ENCODE measurements at places on chromosomes 7 and 10. TPM values are rescaled to one million over a fixed set of nuclear protein-coding genes. Genes with fewer than 3 reads are reported as not detected.

Gene CPA4
- 63.8 TPM for total RNA-seq

DNA sequence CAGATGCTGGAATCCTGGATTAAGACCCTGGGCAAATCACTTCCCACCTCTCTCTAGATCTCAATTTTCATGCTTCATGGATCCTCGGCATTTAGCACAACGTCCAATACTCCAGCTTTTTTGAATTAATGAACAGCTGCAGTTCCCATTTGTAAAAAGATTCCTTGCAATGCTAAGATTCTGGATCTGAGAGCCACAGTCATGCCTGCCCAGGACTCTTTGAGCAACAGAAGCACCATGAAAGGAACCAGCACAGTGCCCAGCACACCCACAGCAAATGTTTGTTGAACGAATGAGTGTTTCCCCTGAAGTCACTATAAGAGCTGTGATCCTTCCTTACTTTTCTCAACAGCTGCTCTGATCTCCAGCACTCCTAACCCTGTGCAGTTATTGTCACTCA lies 20.8 kb upstream of the DDIT4 start:
- DNase-seq = peak; percentile 86

Gene CNPY1
- 0.10 TPM for total RNA-seq

DNA sequence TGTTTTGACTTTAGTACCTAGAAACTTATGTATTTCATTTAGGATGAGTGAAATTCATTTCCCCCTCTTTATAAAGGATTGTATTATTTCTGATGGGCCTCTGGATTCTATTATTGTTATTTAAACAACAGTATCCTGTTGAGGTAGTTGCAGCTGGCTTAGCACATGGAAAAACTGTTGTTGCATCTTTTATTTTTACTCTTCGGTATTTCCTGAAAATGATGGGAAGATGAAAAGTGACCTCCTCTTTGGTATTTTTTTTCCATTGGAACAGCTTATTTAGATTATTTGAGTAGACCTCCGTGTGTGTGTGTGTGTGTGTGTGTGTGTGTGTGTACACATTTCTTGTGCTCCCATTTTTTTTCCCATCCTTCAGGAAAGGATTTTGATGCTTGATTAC lies 129.8 kb downstream of the PRKG1 start:
- DNase-seq = peak; percentile 40

DNA sequence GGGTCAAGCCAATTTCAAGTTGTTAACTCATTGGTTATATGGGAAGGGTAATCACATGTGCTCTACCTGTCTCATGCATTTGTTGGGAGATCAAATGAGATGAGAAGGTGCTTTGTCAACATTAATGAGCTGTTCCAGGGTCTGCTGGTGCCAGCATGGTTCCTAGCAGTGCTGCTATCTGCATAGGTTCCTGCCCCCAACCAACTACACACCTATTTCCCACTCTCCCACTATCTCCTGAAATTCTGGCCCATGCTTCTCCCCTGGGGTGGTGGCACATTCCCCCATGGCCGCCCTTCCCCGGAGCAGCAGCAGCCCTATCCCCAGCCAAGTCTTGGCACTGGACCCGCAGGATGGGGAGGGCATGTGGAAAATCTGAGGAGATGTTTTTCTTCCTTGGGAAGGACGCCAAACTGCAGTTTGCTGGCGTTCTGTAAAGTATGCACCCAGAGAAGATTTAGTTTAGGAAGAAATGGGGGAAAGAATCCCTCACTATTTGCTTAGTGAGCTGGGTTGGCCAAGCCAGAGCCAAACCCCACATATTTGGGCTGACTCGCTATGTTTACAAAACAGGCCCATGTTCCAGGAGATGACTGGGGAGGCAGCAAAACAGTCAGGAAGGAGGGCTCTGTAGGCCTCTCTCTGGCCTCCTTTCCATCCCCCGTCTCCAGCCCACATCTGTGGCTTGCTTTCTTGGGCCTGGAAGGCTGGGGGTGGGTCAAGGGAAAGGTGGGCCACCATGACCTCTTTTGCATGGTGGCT lies 42.5 kb downstream of the PPP1R3C start:
- DNase-seq = peak; percentile 87

Gene MBL2
- not detected for total RNA-seq

Gene PGAM2
- 45.8 TPM for total RNA-seq

Gene IGF2BP3
- total RNA-seq = 44.8 TPM

- no peak for DNase-seq
Measured at GRCh38 chr7:133748443-133749407, 378.4 kb upstream of the LRGUK start.

- no peak for DNase-seq
Measured at GRCh38 chr7:46775776-46776175, 806.1 kb downstream of the TNS3 start.

GRCh38 chr10:308572-309085 lies 173.4 kb downstream of the ZMYND11 start:
- no peak for DNase-seq

- no peak for DNase-seq
Measured at GRCh38 chr7:999941-1000935, 17.3 kb downstream of the CYP2W1 start.

DNA sequence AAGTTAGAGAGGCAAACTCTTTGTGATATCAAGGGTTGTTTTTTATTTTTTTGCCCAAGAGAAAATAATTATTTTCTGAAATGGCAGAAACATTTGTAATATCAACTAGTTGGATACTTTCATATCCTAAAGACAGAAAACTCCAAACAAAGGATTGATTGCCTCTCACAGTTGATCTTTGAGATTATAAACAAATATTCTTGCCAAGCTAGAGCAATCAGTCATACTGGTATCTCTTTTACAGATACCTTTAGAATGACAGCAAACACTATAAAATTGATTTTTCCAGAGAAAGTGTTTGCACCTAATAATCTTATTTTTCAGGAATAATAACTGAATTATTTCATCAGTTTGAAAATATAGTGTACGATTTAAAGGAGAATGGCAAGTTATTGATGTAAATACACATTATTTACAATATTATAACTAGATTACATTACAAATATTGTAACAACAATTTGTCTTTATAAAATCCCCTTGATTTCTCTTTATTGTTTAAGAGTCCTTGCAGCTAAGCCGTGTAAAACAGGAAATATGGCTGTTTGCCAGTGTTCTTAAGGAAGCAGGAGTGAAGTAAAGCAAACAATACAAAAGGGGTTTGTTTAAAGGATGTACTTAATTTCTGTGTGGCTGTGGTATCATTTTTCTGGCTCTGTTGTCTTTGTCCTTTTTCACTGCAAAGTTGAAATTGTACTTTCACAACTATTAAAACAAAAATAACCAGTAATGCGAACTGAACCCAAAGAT lies 58.4 kb downstream of the MAPK8 start:
- DNase-seq = no peak

GRCh38 chr7:34552502-34552901 lies 105.5 kb upstream of the NPSR1 start:
- DNase-seq = no peak

GRCh38 chr10:33963729-33964128 lies 629.3 kb upstream of the NRP1 start:
- peak; percentile 55 for DNase-seq

- no peak for DNase-seq
Measured at GRCh38 chr10:132611026-132611910, 73.7 kb downstream of the INPP5A start.

GRCh38 chr10:86231796-86232560 lies 134.6 kb downstream of the GRID1 start:
- no peak for DNase-seq

DNA sequence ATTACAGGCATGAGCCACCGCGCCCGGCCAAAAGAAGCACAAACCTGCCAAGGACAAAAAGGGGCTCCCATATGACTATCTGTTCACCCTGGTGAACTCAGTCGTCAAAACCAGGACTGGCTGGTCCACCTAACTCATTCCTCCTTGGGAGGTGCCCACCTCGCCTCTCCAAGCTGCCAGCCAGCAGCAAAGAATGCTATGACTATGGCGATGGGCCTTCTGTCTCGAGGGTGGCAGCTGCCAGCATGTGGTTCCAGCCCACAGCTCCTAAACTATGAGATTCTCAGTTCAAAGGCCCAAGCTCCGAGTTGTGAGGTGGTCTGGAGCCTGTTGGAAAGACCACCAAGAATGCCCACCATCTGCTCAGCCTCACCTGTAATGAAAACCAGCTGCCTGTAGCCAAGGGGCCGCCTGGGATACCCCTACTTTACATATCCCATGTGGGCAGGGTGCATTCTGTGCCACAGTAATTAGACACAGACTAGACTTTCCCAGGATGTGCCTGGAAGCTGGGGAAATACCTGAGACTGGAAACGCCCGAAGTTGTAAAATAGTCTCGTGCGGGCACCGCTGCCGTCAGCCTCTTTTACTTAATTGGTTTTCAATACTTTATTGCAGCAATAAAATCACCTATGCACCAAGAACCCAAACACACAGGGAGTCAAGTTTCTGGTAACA lies 71.1 kb downstream of the ZRANB1 start:
- no peak for DNase-seq

GRCh38 chr10:48451969-48452878 lies 145.7 kb downstream of the MAPK8 start:
- no peak for DNase-seq

Gene C7orf57
- total RNA-seq = 0.10 TPM

Gene PAPSS2
- 7.2 TPM for total RNA-seq

DNA sequence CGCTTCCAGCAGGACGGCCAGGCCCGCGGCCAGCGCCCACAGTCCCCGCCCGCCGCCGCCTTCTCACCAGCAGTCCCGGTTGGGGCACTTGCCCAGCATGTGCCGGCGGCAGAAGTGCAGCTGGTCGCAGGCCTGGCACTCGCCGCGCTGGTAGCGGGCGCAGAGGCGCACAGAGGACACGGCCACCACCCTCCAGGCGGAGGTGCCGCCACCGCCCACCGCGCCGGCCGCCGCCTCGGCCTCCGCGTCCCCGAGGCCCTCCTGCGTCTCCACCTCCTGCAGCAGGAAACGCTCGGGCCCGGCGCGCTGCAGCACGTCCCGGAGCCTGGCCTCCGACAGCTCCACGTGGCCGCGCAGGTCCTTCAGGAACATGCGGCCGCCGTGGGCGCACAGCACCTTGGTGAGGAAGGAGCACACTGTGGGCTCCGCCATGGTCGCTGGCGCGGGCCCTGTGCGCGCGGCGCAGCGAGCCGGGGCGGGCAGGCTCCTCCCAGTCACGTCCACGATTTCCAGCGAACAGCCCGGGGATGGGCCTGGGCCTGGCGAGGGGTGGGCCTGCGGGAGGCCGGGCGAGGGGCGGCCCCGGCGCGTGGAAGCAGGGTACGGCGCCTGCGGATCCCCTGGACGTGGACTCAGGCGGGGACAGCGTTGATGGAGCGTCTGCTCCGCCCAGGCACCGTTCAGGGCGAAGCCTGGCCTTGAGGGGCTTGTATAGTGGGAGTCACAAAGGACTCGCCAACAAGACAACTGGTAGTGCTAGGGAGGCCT lies at the start of gene ZC3HAV1L:
Gene ZC3HAV1L (minus strand): TSS at position 457 of the 768 bp plus-strand sequence. CDS start 25 bp downstream, at position 432.
- DNase-seq = peak; percentile 67

Gene GPER1
- total RNA-seq = 1.6 TPM

DNA sequence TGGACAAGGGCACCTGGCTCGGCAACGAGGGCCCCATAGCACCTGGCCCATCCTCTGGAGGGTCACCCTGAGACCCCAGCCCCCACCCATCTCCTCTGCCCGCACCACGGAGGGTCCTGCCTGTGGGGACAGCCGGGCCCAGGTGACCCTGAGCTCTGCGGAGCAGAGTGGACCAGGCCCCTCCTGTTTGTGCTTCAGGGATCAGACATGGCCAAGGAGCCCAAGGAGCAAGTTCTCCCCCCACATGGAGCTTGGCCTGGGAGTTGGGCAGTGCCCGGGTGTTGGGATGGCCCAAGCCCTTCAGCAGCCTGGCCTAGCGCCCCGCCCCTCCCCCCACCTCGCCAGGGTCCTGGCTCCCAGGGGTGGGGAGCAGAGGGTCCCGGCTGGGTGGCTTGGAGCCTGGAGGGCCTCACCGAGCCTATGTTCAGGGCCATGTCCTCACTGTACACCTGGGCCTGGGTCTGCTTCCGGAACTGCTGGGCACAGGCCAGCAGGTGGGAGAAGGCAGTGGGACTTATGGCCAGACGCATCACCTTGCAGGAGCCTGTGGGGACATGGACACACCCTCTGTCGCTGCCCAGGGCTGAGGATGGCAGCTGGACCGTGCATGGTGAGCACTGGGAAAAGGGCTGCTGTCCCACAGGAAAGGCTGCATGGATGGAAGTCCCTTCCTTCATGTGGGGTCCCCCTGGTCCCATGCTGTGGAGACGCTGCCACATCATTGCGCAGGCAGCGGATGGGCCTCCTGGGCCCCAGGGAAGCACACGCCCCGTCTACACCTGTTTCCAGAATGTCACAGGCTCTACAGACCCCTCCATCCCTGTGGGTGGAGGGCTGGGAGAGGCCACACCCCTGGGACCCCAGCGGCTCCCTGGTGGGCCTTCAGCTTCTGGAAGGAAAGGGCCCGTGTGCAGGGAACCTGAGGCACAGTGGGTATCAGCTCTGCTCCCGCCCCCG lies 49.2 kb upstream of the NKX6-2 start:
- DNase-seq = no peak

DNA sequence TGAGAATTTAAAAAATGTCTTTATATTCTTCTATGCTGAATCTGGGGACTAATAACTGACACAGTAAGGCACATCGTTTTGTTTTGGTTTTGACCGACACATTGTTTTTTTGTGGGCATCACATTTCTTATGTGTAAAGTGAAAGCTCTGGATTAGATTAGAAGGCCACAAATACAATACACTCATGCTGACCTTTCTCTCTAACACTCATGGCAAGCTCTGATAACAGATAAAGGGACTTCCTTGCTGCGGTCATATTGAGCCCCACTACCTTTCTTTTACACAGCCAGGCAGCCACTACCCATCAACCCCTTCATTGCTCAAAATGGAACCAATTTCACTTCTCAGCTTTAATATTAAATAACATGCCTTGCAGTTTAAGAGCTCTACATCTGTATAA lies 26.0 kb downstream of the PPP1R3A start:
- no peak for DNase-seq

- no peak for DNase-seq
Measured at GRCh38 chr10:60139290-60139689, 232.9 kb upstream of the CCDC6 start.

- DNase-seq = no peak
Measured at GRCh38 chr7:75872073-75872782, 6.6 kb upstream of the RHBDD2 start.

DNA sequence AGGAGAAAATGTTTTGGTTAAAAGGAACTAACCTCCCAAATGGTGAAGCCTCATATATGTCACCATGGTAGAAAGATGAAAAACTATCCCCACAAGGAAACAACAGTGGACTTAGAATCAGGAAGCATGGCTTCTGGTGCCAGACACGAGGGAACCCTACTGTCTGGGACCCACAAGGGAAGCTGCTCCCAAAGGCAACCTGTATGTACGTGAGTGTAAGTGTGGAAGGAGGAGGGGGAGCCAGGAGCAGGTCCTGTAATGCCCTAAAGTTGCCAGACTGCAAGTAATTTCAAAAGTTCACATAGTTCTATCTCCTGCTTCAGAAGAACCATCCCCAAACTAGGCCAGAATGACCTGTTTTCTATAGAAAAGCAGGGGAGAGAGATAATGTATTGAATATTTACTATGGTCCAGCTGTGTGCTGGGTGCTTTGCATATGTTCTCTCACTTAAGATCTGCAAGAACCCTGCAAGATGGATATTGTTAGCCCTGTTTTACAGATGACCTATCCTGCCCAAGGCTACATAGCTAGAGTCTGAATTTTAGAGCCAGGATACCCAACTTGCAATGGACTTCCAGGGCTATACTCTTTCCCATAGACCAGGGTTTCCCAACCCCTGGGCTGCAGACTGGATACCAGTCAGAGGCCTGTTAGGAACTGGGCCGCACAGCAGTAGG lies 19.2 kb downstream of the DUSP5 start:
- no peak for DNase-seq

Measured in skin of body (tissue), 3 donors.